ENCODE measurements at places on chromosomes 11 and 22. TPM values are rescaled to one million over a fixed set of nuclear protein-coding genes. Genes with fewer than 3 reads are reported as not detected.

HDAC10 gene
- polyA plus RNA-seq, result 20.5 TPM

MMP27 gene
- polyA plus RNA-seq, result not detected

SPDYC gene
- polyA plus RNA-seq, result not detected

FXYD6 gene
- polyA plus RNA-seq, result 227 TPM

KIAA1671 gene
- 43.3 TPM for polyA plus RNA-seq

DRD4 gene
- 1.2 TPM for polyA plus RNA-seq

SERPIND1 gene
- 0.08 TPM for polyA plus RNA-seq

TTLL12 gene
- 19.2 TPM for polyA plus RNA-seq

FAM83F gene
- 0.10 TPM for polyA plus RNA-seq

UBE4A gene
- polyA plus RNA-seq, result 22.2 TPM
